ENCODE measurements at places on chromosomes 6 and 20.
A peak's percentile ranks its signal among the peaks of the same experiment; 100 is the strongest.

- ATAC-seq, result no peak
These were observed 380.0 kb upstream of the GJE1 start for GRCh38 chr6:141752677-141753076.

DNA sequence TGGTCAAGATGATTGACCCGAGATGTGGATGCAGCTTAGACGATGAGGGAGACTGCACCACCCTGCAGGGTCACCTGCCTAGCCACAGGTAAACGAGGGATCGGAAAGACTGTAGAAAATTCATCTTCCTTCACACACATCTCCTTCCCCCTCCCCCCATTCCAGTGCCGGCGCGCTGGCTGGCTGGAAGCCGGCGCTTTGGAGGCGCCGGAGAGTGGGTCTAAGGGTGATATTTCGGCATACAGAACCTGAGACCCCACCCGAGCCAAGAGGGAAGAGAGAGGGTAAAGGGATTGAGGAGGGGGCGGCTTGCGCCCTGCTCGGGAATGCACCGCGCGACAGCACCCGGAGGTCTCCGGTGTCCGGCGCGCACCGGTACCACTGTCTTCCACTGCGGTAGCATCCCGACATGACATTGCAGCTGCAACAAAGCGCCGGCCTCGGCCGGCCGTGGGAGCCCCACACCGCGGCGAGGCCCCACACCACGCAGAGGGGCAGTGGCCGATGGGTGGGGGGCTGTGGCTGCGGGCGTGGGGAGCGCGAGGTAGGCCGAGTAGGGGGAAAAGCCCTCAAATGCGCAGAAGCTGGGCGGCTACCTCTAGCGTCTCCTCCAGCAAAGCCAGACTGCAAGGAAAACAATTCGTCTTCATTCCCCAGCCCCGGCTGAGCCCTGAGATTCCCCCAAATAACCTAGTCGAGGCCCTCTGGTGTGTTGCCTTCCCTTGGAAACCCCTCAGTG lies 984 bp downstream of the TNFRSF21 start:
- peak; percentile 10 for ATAC-seq

GRCh38 chr6:46138281-46138680 lies 8.5 kb downstream of the ENPP4 start:
- no peak for ATAC-seq

- ATAC-seq, result no peak
These were observed 21.6 kb downstream of the UQCC2 start for GRCh38 chr6:33689879-33690278.

DNA sequence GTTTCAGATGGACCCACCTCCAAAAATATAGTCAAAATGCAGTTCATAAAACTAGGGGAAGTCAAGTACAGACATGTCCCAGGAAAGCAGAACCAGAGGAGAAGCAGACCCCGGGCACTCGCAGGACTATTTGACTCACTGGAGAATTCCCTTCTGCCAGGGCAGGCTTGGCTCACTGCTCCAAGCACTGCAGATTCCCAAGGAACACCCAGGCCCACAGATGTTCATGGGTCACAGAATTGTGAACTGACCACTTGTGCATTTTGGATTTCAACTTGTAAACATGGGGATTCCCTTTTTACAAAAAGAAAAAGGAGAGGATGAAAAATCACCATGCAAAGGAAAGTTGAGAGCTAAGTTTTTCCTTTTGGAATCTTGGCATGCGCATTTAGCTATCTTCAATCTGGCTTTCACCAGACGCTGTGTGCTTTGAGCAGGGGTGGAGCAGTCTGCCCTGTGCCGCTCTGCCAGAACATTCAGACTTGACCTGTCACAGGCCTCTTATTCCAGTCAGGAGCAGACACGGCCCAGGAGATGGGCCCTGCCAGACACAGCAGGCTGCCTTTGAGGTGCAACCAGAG lies 237.5 kb upstream of the TAB2 start:
- ATAC-seq, result no peak

- ATAC-seq, result no peak
These were observed 3.1 kb downstream of the ZNF76 start for GRCh38 chr6:35262596-35262995.

DNA sequence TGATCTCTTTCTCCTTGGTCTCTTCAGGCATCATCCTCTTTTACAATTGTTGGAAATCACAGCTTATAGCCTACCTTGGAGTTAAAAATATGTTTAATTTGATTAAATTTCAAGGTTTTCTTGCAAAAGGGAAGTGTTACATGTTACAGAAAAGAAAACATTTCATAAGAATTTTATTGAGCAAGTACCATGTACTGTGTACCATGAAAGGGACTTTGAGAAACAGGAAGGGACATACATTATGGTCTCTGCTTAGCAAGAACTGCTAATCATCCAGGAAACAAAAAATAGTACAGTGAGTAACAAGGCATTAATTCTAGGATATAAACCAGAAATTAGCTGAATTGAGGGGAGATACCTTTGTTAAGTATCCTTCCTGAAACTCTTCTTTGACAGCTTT lies 145.3 kb upstream of the SPACA1 start:
- no peak for ATAC-seq

DNA sequence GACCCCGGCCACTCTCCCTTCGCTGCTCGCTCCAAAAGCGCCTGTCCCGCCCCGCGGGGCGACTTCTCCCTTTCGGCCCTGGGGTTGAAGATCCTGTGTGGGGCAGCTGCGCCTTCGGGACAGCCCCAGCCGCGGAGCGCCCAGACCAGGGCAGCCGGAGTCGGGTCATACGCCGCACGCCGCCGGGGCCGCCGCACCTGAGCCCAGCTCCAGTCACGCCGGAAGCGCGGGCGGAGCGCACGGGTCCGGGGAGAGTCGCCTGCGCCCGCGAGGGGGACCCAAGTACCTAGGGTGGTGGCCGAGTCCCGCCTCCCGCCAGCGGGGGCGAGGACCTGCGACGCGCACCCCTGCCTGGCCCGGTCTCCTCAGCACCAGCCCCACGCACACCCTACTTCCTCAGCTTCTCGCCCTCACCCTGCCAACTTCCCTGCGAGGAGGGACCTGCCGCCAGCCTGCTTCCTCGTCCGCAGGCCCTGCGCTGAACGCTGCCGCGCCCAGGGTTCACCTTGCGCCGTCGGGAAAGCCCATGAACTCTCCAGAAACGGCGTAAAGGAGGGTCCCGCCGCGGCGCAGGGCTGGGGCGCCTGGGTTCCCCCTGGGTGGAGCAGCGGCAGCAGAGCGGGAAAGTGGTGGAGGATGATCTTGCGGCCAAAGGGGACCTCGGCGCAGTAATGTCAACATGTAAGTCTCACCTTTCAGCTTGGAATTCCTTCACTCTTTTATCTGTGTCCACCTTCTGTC lies at the start of gene ADGRG6:
Gene ADGRG6, plus strand, starts transcription at position 357 of the 741 bp plus-strand sequence. Its CDS starts 323 bp downstream, at position 680.
- peak; percentile 77 for ATAC-seq

DNA sequence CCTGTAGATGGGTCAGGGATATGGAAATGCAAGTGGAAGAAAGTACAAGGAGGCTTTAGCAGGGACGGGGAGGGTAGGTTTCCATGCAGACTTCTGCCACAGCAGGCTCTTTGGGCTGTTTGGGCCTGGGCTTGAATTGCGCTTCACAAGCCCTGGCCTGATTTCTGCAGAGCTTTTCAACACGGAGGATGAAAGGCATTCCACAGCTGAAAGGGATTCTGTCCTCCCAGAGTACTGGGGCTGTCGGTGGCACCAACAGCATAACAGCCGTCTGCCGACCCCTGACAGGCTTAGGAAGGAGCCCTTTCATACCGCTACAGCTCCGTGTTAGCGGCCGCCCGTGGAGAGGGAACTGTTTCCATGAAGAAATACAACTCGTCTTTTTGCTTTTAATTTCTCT lies 22.9 kb upstream of the TBC1D7 start:
- ATAC-seq, result no peak

DNA sequence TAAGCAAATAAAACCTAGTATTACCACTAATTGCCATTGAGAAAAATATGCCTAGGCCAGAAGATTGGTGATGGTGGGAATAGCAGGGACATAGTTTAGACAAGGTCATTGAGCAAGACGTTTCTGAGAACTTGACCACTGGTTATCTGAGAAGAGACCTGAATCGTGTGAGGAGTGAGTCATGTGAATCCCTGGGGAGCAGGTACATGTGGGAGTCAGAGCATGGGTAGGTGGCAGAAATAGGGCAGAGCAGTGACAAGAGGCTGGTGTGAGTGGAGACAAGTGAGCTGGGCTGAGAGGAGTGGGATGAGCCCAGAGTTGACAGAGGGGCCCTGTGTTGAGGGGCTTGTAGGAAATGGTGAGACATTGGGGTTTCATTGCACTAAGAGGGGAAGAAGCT lies 16.4 kb downstream of the MICA start:
- peak; percentile 60 for ATAC-seq

DNA sequence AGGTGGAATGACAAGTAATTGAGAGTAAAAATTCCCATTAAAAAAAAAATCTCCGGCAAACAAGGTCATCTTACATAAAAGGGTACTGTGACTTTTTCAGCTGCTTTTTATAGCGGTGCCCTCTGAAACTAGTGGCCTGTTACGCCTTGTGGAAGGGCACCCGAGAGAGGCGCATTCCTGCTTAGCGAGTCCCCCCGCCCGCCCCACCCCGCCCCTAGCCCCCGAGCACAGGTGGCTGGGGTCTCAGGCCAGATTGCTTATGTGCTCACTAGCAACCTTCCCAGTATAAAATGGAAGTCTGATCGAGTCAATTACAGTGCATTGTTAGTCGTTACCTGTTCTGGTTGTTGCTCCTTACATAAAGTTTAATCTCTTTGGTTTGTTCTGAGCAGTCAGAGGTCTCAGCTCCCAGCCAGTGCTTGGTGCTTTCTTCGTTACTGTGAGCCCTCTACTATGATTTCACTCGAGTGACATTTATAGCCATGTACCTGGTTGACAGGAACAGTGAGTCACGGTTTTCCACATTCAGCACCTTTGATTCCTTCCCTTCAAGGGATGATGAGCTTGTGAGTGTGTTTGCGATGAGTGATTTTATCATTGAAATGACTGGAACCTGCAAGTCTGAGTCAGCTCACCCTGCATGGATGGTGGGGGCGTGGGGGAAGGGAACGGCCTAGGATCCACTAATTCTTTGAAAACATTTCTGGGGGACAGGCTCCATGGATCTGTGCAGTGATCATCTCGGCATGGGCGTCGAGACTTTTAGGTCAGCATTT lies 47.6 kb downstream of the ZDHHC14 start:
- no peak for ATAC-seq

DNA sequence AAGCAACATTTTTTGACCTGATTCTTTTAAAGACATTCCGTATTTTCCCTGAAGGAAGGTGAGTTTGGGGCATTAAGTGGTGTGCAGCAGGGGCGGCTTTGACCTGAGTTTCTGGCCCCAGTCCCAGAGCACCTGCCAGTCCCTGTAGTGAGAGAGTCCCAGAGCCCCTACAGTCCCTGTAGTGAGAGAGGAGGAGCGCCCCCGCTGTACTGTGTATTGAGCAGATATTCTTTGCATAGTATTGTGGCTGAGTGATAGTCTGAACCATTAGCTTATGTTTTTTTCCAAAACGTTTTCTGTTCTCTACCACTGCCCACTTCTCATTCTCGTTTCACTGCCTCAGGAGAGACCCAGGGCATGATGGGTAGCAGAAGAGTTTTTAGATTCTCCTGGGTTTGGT lies 17.2 kb upstream of the SH3BGRL2 start:
- no peak for ATAC-seq

DNA sequence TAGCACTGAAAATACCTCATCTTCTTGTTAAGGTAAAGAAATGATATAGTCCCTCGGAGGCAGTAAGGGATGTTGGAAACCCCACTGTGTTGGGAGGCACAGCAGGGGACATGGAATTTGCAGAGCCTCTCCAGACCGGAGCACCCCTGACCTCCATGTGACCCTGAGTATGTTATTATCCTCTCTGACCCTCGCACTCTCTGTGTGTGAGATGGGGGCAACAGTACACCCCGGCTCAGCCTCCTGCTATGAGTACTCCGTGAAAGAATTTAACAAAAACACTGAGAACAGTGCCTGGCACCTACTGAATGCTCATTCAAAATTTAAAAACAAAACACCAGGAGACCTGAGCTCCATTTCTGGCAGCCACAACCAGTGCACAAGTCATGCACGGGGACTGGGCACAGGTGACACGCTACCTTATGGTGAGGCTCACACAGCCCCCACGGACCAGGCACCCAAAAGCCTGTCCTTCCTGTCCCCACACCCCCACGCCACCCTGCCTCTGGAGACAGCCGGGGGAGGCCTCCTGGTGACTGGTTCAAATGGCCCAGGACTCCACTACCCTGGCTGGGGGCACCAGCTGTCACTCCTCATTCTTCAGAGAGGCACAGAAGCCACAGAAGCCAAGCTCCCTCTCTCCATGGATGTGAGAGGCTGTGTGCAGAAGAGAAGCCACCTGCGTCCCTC lies 6.1 kb downstream of the NINL start:
- no peak for ATAC-seq

DNA sequence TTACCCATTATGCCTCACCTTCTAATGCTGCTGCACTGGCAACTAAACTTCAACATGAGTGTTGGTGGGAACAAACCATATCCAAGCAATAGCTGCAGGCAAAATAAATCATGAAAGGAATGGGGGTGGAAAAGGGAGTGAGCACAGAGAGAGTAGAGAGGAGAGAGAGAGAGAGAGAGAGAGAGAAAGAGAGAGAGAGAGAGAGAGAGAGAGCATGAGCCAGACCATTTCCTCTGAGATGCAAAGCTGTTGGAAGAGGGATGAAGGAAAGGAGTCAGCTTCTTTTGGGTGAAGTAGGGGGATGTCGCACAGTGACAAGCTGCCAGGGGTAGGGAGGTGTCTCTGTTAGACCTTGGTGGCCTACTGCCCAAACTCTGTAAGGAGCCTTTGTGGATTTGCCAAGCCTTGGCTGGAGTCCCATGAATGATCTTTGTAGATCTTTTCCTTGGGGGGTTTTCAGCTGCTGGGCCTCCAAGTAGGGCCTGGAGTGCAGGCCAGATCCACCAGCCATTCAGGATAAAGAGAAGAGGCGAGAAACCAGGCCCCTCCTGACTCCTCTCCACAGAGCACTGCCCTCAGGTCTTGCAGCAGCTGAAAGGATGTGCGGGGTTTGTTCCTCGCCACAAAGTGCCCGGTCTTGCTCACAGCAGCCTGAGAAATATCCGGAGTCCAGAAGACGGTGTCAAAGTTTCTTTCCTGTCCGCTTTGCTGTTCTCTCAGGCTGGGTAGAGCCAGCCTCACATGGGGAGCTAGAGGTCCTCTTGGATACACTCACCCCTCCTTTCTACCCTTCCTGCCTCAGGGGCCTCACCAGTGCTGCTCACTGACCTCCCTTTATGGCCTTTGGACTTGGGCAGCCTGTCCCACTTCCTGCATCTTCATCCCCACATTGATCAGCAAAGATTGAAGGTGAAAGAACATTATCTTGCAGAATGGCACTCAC lies 17.8 kb downstream of the BTBD3 start:
- no peak for ATAC-seq

- no peak for ATAC-seq
These were observed 27.9 kb downstream of the GFRA4 start for GRCh38 chr20:3635346-3635745.
